Kidney epithelial cell (primary cell): ENCODE measurements at places on chromosomes 6 and 20.

DNA sequence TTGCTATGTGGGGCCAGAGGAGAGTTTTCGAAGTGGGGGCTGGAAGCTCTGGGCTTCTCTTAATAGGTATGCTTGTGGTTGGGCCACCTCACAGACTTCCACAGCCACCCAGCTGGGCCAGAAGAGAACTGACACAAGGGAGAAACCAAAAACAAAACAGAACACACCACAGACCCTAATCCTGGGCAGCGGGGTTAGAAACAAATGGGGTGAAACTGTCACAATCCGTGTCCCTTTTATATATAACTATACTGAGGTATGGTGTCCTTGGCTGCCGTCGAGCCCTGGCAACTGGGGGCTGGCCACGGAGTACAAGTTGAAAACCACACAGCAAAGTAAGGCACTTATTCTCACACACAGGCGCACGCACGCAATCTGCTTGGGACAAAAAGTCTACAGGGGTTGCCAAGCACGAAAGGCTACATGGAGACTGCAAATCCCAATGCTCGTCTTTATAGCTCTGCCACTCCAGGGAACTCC, 78.3 kb downstream of the TRAM2 start:
- no peak for DNase-seq

DNA sequence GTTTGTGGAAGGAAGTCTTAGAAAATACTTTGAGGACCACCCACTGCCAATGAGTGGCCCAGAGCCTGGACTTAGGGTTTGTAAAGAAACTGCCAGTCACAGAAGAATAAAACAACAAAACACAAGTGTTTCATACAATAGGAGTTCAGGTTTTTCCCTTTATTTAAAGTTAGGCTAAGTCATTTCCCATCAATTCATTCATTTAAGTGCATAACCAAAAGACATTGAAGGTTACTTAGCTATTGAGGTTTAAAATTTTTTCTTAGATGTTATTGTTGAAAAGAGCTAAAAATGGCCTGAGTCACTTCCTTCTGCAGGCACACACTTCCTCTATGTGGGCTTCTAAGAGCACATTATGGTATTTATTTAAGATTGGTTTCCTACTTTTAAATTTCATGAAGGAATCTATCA, 54.2 kb downstream of the ARMC2 start:
- DNase-seq, result no peak

DNA sequence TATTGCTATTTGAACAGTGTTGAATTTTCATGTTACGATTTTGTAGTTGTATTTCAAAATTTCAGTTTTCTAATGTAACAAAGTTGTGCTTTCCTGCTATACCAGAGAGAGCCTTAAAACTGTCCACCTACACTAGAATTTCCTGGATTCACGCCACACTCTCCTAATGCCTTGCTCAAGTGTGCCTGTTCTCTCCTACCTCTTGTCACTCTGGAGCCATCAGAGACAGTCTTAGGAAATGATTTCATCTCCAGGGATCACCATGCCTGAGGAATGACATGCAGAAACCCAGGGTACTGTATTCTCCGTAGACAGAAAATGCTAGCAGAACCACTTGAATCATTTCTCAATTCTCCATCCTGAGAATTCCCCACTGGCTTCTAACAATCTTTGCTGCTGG, 667.6 kb downstream of the KIF16B start:
- DNase-seq, result no peak

GRCh38 chr6:24721461-24722215, 2.7 kb upstream of the C6orf62 start:
- no peak for DNase-seq

DNA sequence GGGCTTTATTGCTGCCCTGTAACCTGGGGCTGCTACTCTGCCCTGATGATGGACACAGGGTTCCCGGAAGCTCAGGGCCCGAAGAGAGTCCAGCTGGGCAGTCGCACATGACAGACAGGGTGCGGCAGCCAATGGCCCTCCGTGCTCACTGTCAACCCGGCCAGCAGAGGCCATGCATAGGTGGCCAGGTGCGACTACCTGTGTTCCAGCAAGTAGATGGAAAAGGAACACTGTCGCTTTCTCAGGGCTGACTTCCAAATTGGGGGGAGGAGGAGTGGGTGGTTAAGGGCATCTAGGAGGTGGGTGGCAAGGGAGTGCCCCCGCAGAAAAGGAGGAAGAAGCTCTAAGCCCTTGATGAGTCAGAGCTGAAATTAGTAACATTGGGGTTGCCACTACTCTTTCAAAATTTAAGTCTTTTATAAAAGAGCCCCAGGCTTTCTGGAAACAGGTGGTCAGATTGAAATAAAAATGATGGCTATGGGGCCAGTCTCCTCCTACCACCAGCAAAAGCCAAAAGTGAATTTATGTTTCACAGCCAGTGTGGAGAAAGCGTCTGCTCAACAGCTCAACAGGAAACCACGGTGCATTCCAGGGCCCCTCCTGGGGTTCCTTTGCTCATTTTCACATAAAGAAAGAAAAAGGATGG, 2.3 kb upstream of the RAMACL start:
- DNase-seq, result no peak

DNA sequence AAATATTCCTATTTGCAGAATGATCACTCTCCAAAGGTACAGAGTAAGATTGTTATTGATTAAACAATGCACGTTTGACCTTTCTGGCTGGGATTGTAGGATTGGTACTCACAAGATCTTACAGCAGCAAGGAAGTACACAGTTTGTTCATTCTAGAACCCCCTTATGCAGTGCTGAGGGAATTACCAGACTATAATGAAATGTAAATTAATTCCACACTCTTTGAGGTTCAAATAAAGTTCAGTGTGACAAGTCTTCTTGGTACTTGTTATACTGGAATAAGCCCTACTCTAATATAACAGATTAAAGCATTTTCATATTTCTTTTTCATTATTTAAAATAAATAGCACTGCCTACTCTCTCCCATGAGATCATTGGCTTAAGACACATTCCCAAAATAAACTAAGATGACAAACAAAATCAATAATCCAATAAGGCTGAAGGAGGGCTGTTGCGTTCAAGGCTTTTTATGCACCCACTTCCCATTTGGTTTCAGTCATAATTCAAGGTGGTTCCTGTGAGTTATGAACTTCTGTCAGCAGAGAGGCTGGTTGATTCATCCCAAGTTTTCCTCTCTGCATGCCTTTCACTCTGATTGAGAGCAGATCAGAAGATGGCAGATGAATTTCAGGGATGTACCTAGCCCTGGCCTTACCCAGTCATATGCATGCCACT, 881.5 kb downstream of the C6orf118 start:
- DNase-seq, result no peak

DNA sequence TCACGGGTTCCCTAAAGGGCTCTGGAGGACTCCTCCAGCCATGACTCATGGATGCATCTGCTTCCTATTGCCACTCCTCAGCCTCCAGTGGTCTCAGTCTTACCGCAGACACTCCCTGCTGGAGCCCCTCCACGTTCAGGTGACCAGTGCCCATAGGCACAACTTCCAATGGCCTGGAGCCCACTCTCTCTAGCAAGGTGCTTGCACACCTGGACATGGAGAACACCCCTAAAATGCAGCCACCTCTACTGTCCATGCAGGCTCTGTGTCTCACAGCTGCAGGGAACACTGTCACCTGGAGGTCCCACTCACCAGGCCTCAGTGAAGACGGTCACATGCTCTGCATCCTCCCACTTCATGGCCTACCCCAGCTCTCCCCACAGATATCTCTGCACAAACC, 36.0 kb downstream of the HUS1B start:
- DNase-seq, result no peak

DNA sequence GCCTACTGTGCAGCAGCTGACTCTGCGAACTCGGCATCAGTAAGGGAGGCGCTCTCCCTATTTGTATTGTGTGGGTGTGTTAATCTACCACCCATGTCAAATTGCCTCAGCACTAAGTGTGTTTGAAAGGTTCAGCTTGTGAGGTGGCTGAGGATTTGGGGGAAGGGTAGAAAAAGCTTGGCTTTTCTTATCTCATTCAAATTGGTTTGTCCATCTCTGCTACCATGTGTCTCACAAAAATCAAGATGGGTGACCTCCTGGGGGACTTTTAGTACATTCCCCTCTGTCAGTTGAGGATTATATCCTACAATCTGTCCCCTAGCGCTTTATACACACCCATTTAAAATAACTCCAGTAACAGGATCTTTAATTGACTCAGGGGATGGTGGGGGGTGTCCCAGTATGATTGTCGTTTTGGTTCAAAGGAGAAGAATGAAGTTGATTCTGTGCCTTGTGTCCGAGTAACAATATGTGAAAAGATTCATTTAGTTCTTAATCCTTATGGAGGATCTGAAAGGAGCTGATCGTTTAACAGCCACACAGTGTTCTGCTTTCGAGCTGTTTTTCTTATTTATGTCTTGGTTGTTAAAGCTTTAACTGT, 609.6 kb downstream of the PKHD1 start:
- no peak for DNase-seq

GRCh38 chr20:8757146-8757545, 311.7 kb upstream of the PLCB4 start:
- DNase-seq, result no peak

- DNase-seq, result no peak
Measured at GRCh38 chr6:116468293-116468692, 7.1 kb downstream of the CALHM6 start.

DNA sequence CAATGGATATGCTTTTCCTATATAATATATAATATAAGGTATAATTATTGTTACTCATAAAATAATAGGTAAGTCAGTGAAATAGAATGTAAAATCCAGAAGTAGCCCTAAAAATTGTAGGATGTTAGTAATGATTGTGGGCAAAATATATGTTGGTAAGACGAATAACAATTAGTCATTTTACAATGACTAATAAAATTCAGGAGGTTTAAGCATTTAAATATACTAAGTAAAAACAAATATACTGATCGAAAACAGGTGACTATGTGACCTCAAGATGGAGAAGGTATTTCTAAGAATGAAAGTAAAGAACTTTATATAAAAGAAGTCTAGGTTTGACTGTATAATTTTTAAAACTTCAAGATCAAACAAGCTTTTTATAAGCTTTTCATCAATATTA, 28.9 kb downstream of the FUCA2 start:
- DNase-seq, result no peak

DNA sequence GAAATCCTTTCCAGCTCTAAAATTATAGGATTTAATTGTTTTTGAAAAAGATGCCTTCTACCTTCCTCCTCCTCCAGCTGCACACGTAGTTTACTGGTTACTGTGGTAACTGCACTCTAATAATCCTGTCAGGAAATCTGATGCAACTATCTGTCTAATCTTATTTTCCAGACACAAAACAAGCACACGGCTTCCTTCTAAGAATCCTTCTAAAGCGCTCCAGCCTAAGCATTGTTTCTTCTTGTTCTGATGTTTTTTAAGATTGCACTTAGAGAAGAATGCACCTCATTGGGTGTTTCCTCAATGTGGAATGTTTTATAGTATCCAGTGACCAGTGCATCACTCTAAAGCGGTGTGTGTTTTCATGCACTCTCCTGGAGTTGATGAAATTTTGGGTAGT, 63.6 kb downstream of the CARMIL1 start:
- no peak for DNase-seq
